Ureter (tissue), 1 donor: ENCODE measurements at places on chromosomes 1 and 21.

- DNase-seq: no peak
Measured at GRCh38 chr1:211616965-211617297, 38.0 kb upstream of the SLC30A1 start.

- DNase-seq: no peak
Measured at GRCh38 chr1:236002025-236002390, 62.9 kb downstream of the NID1 start.

GRCh38 chr1:170355267-170355801 lies 176.6 kb upstream of the GORAB start:
- DNase-seq: no peak

- no peak for DNase-seq
Measured at GRCh38 chr1:210081494-210081893, 143.5 kb downstream of the SYT14 start.

DNA sequence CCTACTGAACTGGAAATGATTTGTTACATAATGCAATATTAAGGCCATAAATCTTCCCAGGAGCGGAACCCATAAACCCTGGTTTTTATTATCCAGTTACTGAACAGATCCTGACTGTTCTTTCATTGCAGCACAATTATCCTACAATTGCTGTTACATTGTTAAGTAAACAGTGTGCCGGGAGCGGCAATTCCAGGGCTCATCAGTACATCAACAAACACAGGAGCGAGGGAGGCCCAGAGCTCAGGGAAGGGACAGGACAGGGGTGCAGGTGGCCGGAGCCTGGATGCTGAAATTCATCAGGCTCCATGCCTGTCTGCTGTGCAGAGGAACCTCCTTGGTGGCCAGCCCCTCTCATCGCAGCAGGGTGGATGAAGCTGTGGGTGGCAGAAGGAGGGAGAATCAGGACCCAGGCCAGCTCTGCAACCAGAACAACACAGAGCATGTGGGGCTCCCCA lies 544.7 kb downstream of the NPHP4 start:
- no peak for DNase-seq
